ENCODE measurements at places on chromosomes 4 and X. TPM values are rescaled to one million over a fixed set of nuclear protein-coding genes. Genes with fewer than 3 reads are reported as not detected.

DNA sequence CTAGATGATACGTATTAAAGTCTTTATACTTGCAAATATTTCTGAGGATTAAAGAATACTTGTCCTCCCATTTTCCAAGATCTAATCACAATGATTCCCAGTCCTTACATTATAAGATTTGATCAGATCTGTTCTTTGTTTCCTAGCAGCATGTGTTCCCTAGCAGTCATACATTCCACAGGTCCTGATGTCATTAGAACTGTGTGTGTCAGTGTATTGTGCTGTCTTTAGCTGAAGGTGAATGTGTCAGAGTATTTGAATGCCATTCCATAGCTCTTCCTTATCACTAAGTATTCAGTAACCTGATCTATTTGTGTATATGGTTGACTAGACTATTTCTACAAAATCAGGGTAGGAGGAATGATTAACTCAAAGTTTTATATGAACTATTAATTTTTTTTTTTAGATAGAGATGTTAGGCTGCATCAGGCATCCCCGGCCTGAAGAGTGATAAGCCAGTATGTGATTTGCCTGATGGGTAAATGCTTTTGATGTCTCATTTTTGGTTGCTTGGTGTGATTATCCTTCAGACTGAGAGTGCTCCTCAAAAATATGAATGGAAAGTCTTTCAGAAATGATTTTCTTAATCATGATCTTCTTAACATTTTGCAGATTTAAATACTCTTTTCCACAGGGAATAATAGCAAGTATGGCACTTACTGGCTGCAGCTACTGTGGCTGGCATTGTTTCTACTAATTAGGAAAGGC lies 4.4 kb downstream of the ADGRL3 start:
- H3K4me3 ChIP-seq = no peak overlapping the region
- no peaks in the 10 kb centered on the region for H3K36me3 ChIP-seq
- H3K4me1 ChIP-seq = no peaks in the 10 kb centered on the region

PARM1 gene
- under 0.01 TPM for total RNA-seq

DNA sequence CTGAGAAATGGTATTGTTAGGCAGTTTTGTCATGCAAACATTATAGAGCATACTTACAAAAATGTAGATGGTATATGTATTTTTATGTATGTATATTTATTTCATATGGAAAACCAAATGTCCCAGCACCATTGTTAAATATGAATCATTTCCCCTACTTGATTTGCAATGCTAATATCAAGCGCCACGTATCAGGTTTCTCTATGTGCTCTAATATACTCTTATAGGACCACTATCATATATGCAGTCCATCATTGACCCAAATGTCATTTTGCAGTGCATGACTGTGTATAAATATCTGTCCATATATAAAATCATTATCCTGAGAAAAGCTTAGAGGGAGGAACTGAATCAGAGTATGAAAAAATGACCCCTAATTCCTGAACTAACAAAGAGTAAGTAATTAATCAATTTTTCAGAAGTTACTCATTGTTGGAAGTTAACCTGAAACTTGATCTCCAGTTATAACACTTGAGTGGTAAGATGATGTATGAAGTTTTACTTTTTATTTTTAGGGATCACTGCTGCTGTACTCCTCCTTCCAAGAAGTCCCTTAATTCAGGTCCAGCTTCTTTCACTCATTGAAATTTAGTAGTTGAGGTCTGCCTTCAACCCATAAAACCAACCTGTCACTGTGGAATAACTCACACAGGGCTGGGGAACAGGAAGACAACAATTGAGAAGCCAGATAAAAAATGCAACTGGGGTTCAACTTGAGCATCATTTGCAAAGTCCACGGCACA lies 134.8 kb upstream of the LDB2 start:
- H3K4me1 ChIP-seq = peaks cover 18% of the 10 kb centered on the region
- H3K4me3 ChIP-seq = no peak overlapping the region
- no peaks in the 10 kb centered on the region for H3K36me3 ChIP-seq
- H3K27ac ChIP-seq = no peak overlapping the region
- H3K27me3 ChIP-seq = no peaks in the 10 kb centered on the region

DNA sequence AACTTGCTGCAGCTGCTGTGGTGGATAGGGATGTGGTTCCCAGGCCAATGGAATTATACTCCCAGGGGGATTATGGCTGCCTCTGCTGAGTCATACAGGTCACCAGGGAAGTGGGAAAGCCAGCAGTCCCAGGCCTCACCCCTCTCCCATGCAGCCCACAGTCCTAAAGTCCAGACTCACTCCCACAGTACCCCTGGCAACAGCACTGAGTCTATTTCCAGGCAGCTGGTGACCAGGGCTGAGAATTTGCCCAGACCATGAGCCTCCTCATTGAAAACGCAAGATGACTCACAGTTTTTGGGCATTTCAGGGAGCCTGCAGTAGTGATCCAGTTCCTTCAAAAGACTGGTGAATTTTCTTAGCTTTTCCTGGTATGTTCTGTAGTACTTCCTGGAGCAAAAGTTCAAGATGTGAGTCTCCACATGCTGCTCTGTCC lies 137.6 kb downstream of the NPNT start:
- H3K36me3 ChIP-seq = no peaks in the 10 kb centered on the region
- H3K27me3 ChIP-seq = no peaks in the 10 kb centered on the region
- DNase-seq = no peak
- no peaks in the 10 kb centered on the region for H3K4me1 ChIP-seq
- H3K4me3 ChIP-seq = no peak overlapping the region
- H3K27ac ChIP-seq = no peak overlapping the region

BEND4 gene
- total RNA-seq = not detected

DNA sequence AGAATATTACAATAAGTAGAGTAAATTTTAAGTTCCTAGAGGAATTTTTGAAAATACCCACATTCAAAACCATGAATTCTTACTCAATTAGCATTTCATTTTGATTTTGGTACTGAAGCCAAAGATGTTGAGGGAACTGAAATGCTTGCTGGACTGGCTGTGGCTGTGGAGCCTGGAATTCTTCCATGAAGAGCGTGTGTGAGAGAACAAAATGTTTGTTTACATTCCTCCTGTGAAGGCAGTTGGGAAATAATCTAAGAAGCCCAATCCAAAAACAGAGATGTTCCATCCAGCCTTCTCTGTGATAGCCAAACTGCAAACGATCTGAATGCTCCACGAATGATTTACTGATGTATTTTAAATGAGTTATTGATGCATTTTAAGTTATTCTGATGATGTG lies 3.8 kb upstream of the ADH1B start:
- no peaks in the 10 kb centered on the region for H3K36me3 ChIP-seq
- DNase-seq = peak; percentile 83
- H3K27ac ChIP-seq = no peak overlapping the region
- no peaks in the 10 kb centered on the region for H3K27me3 ChIP-seq

- no peaks in the 10 kb centered on the region for H3K36me3 ChIP-seq
- H3K27me3 ChIP-seq = peaks cover 5% of the 10 kb centered on the region
- H3K4me3 ChIP-seq = no peak overlapping the region
- no peaks in the 10 kb centered on the region for H3K4me1 ChIP-seq
- H3K27ac ChIP-seq = no peak overlapping the region
Observed at GRCh38 chr4:55038176-55038890, 87.1 kb downstream of the KDR start.

DNA sequence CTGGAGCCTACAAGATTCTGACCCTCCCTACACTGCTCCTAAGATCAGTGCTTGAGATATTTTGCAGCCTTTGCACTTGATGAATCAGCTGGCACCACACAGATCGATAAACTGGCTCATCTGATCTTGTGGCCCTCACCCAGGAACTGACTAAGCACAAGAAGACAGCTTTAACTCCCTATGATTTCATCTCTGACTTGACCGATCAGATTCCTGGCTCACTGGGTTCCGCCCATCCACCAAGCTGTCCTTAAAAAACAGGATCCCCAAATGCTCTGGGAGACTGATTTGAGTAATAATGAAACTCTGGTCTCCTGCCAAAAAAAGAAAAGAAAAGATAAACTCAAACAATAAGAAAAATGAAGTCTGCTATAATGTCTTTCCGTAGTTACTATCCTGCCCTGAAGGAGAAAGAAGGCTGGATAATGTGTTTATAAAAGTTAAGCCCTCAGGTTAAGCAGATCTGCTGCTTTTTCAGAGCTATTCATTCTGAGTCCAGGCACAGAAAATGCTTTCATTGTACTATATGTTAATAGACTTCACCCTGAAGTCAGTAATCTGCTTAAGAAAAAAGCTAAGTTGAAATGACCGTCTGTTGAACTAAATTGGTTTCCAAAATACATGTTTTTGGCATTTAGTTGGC lies 795.2 kb downstream of the TRIML1 start:
- no peaks in the 10 kb centered on the region for H3K27me3 ChIP-seq
- H3K4me1 ChIP-seq = peaks cover 7% of the 10 kb centered on the region
- no peaks in the 10 kb centered on the region for H3K36me3 ChIP-seq
- no peak overlapping the region for H3K4me3 ChIP-seq

DNA sequence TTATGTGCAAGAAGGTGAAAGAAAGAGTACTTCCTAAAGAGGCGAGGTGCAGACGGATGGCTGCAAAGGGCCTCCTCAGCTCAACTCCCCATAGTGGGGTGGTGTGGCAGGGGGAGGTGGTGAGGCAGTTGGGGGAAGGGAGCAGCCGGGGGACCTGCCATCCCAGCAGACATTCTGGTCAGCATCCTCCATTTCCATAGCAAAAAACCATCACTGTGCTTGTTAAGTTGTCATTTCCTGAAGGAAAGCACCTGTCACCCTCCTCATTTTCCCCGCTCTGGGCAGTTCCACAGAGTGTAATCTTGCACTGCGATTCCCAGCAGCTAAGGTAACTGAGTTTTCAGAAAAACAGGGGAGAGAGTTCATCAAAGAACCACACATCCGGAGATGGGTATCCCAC lies 51.5 kb downstream of the TSPAN5 start:
- peaks cover 1% of the 10 kb centered on the region for H3K36me3 ChIP-seq
- H3K27ac ChIP-seq = no peak overlapping the region
- no peaks in the 10 kb centered on the region for H3K27me3 ChIP-seq
- DNase-seq = no peak
- no peak overlapping the region for H3K4me3 ChIP-seq
- peaks cover 20% of the 10 kb centered on the region for H3K4me1 ChIP-seq

GRCh38 chr4:168496834-168497233 lies at the start of gene PALLD:
Gene PALLD (plus strand): TSS chr4:168497052.
- no peaks in the 10 kb centered on the region for H3K4me1 ChIP-seq
- H3K36me3 ChIP-seq = no peaks in the 10 kb centered on the region
- H3K27me3 ChIP-seq = no peaks in the 10 kb centered on the region
- H3K4me3 ChIP-seq = no peak within 1 kb of the TSS
- DNase-seq = peak; percentile 60

SLC9B1 gene
- total RNA-seq = 0.28 TPM

- DNase-seq = no peak
- H3K4me1 ChIP-seq = peaks cover 2% of the 10 kb centered on the region
- no peak overlapping the region for H3K27ac ChIP-seq
- no peaks in the 10 kb centered on the region for H3K27me3 ChIP-seq
- H3K4me3 ChIP-seq = no peak overlapping the region
Observed at GRCh38 chr4:56409511-56410090, 22.3 kb upstream of the AASDH start.

DNA sequence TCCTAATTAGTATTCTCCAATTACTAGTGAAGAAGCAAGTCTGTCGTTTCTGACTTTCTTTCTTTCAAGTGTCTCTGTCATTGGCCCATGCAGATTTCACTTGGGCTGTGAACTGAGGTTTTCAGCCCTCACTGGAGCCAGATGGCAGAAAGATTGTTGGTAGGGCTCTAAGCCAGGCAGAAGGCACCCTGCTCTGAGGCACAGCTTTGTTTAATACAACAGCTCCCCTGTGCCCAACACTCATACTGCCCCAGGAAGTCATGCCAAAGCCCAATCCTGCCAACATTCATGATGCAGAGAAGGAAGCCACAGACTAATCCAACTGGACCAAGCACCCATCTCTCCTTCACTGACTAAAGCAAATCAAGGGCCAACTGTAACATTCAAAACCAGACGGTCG lies 117.1 kb upstream of the FRG1 start:
- no peaks in the 10 kb centered on the region for H3K4me1 ChIP-seq
- no peak overlapping the region for H3K27ac ChIP-seq
- DNase-seq = no peak
- H3K4me3 ChIP-seq = no peak overlapping the region
- H3K27me3 ChIP-seq = no peaks in the 10 kb centered on the region

GRCh38 chr4:185933078-185933581 lies 121.1 kb upstream of the SORBS2 start:
- no peaks in the 10 kb centered on the region for H3K4me1 ChIP-seq
- H3K27me3 ChIP-seq = peaks cover 17% of the 10 kb centered on the region
- H3K27ac ChIP-seq = no peak overlapping the region
- H3K36me3 ChIP-seq = no peaks in the 10 kb centered on the region
- no peak overlapping the region for H3K4me3 ChIP-seq

EVC gene
- total RNA-seq = 16.8 TPM

DNA sequence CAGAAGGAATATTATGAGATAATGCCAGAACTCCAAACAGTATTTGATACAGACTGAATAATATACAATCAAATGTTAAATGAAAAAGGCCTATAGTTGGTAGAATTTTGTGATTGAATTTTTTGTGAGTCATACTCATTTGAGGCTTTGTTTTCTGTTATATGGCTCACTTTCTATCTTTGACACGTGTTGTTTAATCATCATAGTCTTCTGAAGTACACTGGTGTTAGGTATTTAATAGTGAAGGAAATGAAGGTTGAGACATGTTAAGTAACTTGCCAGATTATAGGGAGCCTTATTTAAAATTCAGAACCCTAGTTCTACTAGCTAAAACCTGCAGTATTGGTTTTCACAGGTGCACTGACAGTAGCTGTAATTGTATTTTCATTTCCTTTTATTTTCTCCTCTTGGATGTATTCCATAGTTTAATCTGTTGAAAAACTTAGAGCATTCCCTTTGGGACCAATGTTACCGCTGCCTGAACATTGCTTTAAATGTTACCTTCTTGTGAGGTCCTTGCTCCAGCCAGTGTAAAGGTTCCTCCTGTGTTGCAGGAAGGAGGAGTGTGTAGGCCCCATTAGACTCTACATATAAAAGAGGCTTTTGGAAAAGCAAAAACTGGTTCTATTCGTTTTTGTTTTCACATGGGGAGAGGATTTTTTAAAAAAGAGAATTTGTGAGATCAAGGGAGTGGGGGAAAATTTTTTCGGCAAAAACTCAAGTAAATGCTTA lies 224.1 kb downstream of the ARHGAP10 start:
- H3K36me3 ChIP-seq = peaks cover 8% of the 10 kb centered on the region
- H3K4me1 ChIP-seq = peaks cover 3% of the 10 kb centered on the region
- H3K27me3 ChIP-seq = no peaks in the 10 kb centered on the region
- H3K27ac ChIP-seq = no peak overlapping the region
- DNase-seq = no peak

GRCh38 chr4:24511371-24512063 lies 72.8 kb downstream of the DHX15 start:
- H3K4me3 ChIP-seq = no peak overlapping the region
- peaks cover 3% of the 10 kb centered on the region for H3K36me3 ChIP-seq
- no peak overlapping the region for H3K27ac ChIP-seq
- peaks cover 2% of the 10 kb centered on the region for H3K4me1 ChIP-seq
- peak; percentile 89 for DNase-seq

CFP gene
- under 0.01 TPM for total RNA-seq

PDE6B gene
- under 0.01 TPM for total RNA-seq
